ENCODE measurements at places on chromosomes 4 and X.
A peak's percentile ranks its signal among the peaks of the same experiment; 100 is the strongest.

GRCh38 chr4:73862322-73862721, 6.9 kb upstream of the CXCL1 start:
- H3K27ac ChIP-seq: no peak overlapping the region
- H3K4me3 ChIP-seq: no peak overlapping the region
- H3K27me3 ChIP-seq: no peaks in the 10 kb centered on the region
- H3K36me3 ChIP-seq: no peaks in the 10 kb centered on the region
- DNase-seq: no peak

DNA sequence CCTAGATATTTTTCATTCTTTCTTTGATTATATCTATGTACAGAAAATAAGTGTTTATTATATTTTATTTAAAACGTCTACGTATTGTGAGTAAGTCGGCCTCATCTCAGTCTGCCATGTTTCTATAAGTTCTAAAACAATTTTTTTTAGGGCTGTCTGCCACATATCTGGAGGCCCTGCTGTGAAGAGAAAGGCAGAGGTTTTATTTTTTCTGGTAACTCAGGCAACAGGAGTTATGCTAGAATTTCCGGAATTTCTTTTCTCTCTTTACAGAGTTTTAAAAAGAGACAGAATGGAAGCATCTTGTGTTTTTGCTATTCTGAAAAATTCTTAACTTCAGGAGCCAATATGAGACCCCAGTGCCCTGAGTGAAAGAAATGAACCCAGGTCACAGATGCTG, 1124.0 kb upstream of the TENM3 start:
- H3K27ac ChIP-seq: no peak overlapping the region
- DNase-seq: no peak
- no peaks in the 10 kb centered on the region for H3K4me1 ChIP-seq
- H3K4me3 ChIP-seq: no peak overlapping the region
- no peaks in the 10 kb centered on the region for H3K36me3 ChIP-seq

DNA sequence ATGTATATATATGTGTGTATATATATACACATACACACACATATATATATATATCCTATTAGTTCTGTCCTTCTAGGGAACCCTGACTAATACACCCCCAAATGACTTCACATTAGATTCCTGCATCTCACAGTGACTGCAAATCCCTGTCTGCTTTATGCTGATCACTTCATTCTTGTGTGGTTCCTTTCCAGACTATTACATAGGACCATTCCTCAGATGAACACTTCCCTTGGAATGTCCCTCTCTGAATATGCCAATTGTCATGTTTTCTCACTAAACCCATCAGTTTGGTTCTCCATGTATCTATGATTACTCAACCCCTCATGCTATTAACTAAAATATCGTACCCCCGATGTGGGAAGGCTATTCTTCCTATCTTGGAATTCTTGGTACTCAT, 605.2 kb upstream of the NR3C2 start:
- no peak overlapping the region for H3K4me3 ChIP-seq
- no peaks in the 10 kb centered on the region for H3K27me3 ChIP-seq
- no peak overlapping the region for H3K27ac ChIP-seq
- no peak for DNase-seq
- no peaks in the 10 kb centered on the region for H3K36me3 ChIP-seq

- peaks cover 7% of the 10 kb centered on the region for H3K4me1 ChIP-seq
- H3K27me3 ChIP-seq: no peaks in the 10 kb centered on the region
- no peak for DNase-seq
- H3K27ac ChIP-seq: no peak overlapping the region
- H3K4me3 ChIP-seq: no peak overlapping the region
These were observed 291.7 kb downstream of the KCNIP4 start for GRCh38 chr4:21656832-21657231.

GRCh38 chrX:46324166-46324565, 221.1 kb downstream of the ZNF674 start:
- no peak overlapping the region for H3K4me3 ChIP-seq
- no peak overlapping the region for H3K27ac ChIP-seq
- H3K27me3 ChIP-seq: no peaks in the 10 kb centered on the region
- H3K36me3 ChIP-seq: no peaks in the 10 kb centered on the region

- no peaks in the 10 kb centered on the region for H3K27me3 ChIP-seq
- DNase-seq: no peak
- H3K4me1 ChIP-seq: no peaks in the 10 kb centered on the region
- H3K36me3 ChIP-seq: no peaks in the 10 kb centered on the region
- H3K4me3 ChIP-seq: no peak overlapping the region
These were observed 595.0 kb downstream of the ACTRT1 start for GRCh38 chrX:127457161-127457560.

- no peaks in the 10 kb centered on the region for H3K27me3 ChIP-seq
- no peak for DNase-seq
- no peaks in the 10 kb centered on the region for H3K4me1 ChIP-seq
These were observed 43.3 kb upstream of the TEX13A start for GRCh38 chrX:105263801-105264200.

GRCh38 chr4:81675791-81676393, 204.2 kb upstream of the RASGEF1B start:
- H3K4me3 ChIP-seq: no peak overlapping the region
- no peak for DNase-seq
- H3K27me3 ChIP-seq: no peaks in the 10 kb centered on the region
- H3K4me1 ChIP-seq: no peaks in the 10 kb centered on the region
- no peak overlapping the region for H3K27ac ChIP-seq

GRCh38 chrX:115719171-115719570, 158.2 kb downstream of the PLS3 start:
- H3K27ac ChIP-seq: no peak overlapping the region
- no peak overlapping the region for H3K4me3 ChIP-seq
- DNase-seq: no peak
- peaks cover 4% of the 10 kb centered on the region for H3K27me3 ChIP-seq
- H3K4me1 ChIP-seq: no peaks in the 10 kb centered on the region
- H3K36me3 ChIP-seq: no peaks in the 10 kb centered on the region

DNA sequence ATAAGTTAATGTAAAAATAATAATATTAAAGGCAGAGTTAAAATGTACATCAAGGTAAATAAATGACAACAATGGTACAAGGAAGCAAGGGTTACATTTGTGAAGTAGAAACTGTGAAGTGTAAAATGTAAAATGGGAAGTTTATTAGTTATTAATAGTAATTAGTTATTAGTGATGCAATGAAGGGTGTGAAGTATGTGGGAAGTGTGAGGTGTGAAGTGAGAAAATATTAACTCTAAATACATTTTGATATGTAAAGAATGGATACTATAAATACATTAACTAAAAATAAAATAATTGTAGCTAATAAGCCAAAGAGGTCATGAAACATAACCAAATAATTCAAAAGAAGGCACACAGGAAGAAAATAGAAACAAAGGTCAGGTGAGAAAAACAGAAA, 316.4 kb downstream of the GBA3 start:
- H3K4me3 ChIP-seq: no peak overlapping the region
- DNase-seq: no peak
- no peak overlapping the region for H3K27ac ChIP-seq
- no peaks in the 10 kb centered on the region for H3K27me3 ChIP-seq

- no peaks in the 10 kb centered on the region for H3K4me1 ChIP-seq
- DNase-seq: no peak
- no peak overlapping the region for H3K4me3 ChIP-seq
- no peaks in the 10 kb centered on the region for H3K36me3 ChIP-seq
- H3K27ac ChIP-seq: no peak overlapping the region
- H3K27me3 ChIP-seq: no peaks in the 10 kb centered on the region
These were observed 736.9 kb upstream of the MAGEB2 start for GRCh38 chrX:29478336-29479069.

- no peaks in the 10 kb centered on the region for H3K4me1 ChIP-seq
- no peak overlapping the region for H3K4me3 ChIP-seq
- DNase-seq: no peak
- no peaks in the 10 kb centered on the region for H3K36me3 ChIP-seq
- no peak overlapping the region for H3K27ac ChIP-seq
These were observed 28.9 kb upstream of the BTC start for GRCh38 chr4:74823194-74823593.

DNA sequence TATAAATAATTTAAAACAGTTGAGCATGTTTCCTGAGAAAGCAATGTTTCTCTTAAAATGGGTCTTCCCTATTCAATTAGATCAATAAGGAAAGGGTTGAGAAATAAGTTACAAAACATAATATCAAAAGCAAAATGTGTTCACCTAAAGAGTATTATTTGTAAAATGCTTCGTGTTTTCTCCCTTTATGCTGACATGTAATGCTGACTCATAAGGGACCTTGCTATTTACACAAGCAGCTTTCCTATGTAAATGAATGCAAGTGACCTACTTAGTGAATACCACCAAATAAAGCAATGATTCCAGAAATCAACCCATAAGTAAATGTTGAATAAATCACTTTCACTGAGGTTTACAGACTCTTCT, 91.5 kb downstream of the ELOVL6 start:
- peak overlapping the region; percentile 38 for H3K27ac ChIP-seq
- no peaks in the 10 kb centered on the region for H3K27me3 ChIP-seq
- H3K36me3 ChIP-seq: peaks cover 8% of the 10 kb centered on the region
- no peak overlapping the region for H3K4me3 ChIP-seq
- DNase-seq: no peak

GRCh38 chr4:173503330-173504180, 26.5 kb downstream of the HAND2 start:
- H3K27ac ChIP-seq: no peak overlapping the region
- peaks cover 84% of the 10 kb centered on the region for H3K27me3 ChIP-seq
- H3K36me3 ChIP-seq: no peaks in the 10 kb centered on the region
- no peak for DNase-seq
- no peaks in the 10 kb centered on the region for H3K4me1 ChIP-seq

DNA sequence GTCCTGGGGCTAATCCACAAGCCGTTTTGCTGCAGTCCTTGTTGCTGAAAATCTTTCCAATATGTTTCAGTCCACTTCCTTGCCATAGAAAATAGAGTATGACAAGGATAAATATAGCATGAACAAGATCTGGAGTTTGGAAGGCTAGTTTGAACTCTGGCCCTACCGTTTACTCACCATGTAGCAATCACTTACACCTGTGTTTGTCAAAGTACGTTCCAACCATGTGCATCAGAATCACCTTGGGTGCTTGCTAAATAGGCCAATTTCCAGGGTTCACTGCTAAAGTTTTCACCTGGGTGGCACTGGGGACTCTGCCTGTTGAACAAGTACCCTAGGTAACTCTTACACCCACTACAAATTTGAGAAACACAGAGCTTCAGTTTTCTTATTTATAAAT, 188.9 kb downstream of the ENOX2 start:
- H3K4me1 ChIP-seq: no peaks in the 10 kb centered on the region
- H3K27me3 ChIP-seq: no peaks in the 10 kb centered on the region
- H3K4me3 ChIP-seq: no peak overlapping the region
- no peak for DNase-seq
- H3K36me3 ChIP-seq: no peaks in the 10 kb centered on the region

- no peak overlapping the region for H3K4me3 ChIP-seq
- no peak overlapping the region for H3K27ac ChIP-seq
- H3K27me3 ChIP-seq: no peaks in the 10 kb centered on the region
- H3K4me1 ChIP-seq: no peaks in the 10 kb centered on the region
- H3K36me3 ChIP-seq: no peaks in the 10 kb centered on the region
These were observed 60.7 kb upstream of the FAM9A start for GRCh38 chrX:8861908-8862307.

- H3K27me3 ChIP-seq: no peaks in the 10 kb centered on the region
- DNase-seq: no peak
- H3K36me3 ChIP-seq: no peaks in the 10 kb centered on the region
- H3K27ac ChIP-seq: no peak overlapping the region
These were observed 67.7 kb upstream of the C4orf50 start for GRCh38 chr4:6085691-6086628.

DNA sequence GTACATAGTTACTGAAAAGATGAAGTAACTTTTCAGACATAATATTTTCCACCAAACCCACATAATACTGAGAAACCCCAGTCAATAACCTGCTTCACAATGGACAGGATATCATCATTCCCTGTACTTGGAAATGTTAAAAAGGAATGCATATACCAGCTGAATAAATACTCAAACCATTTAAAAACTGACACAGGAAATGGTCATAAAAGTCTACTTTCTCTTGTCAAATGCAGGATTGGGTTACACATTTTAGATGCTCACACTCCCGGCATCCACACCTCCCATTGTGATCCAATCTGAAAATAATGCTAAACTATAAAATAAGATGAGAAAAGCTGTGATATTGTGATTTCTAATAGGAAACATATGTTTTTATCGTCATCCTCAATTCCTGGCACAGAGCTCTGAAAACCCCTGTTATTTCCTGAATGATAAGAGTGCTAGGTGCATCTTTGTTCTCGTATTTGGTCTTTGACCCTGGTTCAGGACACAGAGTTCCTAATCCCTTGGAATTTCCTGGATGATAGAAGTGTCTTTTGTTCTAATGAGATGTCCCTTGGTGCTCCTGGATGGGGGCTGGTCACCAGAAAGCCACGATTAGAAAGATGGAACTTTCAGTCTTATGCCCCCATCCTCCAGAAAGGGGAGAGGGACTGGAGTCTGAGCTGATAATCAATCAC, 821.3 kb downstream of the TRIML1 start:
- H3K4me1 ChIP-seq: no peaks in the 10 kb centered on the region
- no peak for DNase-seq
- H3K4me3 ChIP-seq: no peak overlapping the region
- H3K36me3 ChIP-seq: no peaks in the 10 kb centered on the region
- no peak overlapping the region for H3K27ac ChIP-seq

DNA sequence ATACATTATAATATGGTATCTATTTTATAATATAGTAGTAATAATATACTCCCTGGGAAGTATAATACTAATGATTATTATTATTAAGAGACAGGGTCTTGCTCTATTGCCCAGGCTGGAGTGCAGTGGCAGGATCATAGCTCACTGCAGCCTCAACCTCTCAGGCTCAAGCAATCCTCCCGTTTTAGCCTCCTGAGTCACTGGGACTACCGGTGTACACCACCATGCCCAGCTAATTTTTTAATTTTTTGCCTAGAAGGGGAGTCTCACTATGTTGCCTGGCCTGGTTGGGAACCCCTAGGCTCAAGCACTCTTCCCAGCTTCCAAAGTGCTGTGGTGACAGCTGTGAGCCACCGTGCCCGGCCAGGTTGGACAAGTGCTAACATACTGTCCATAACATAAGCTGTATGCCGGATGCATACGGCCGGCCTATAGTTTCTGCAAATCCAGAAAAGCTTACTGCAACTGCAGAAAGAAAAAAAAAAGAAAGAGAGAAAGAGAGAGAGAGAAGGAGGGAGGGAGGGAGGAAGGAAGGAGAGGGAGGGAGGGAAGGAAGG, 94.2 kb upstream of the PPP2R3B start:
- no peak overlapping the region for H3K4me3 ChIP-seq
- no peak for DNase-seq
- H3K27me3 ChIP-seq: no peaks in the 10 kb centered on the region
- no peaks in the 10 kb centered on the region for H3K4me1 ChIP-seq

- H3K27me3 ChIP-seq: no peaks in the 10 kb centered on the region
- H3K36me3 ChIP-seq: no peaks in the 10 kb centered on the region
- H3K27ac ChIP-seq: no peak overlapping the region
- H3K4me1 ChIP-seq: no peaks in the 10 kb centered on the region
- H3K4me3 ChIP-seq: no peak overlapping the region
These were observed 65.5 kb downstream of the ACOX3 start for GRCh38 chr4:8374851-8375649.

DNA sequence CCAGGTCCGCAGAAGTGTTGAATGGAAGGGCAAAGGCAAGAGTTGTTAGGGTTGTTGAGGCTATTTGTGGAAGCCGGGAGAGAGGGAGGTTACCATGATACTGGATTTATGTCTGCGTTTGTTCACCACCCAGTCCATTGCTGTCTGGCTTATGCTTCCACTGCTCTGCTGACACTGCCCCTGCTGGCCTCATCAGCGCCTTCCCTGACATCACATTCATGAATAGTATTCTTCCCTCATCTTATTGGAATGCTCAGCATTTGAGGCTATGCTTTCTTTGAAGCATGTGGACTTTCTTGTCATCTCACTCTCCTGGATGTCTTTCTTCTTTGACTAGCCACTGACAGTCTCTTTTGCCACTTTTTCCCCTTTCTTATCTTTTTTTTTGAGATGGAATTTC, 10.3 kb downstream of the GNL3L start:
- peaks cover 17% of the 10 kb centered on the region for H3K36me3 ChIP-seq
- H3K4me1 ChIP-seq: no peaks in the 10 kb centered on the region
- no peak for DNase-seq
- no peak overlapping the region for H3K27ac ChIP-seq
